Astrocyte (in vitro differentiated cells and primary cell): ENCODE measurements at places on chromosomes 11 and 22. TPM values are rescaled to one million over a fixed set of nuclear protein-coding genes. Genes with fewer than 3 reads are reported as not detected.

DNA sequence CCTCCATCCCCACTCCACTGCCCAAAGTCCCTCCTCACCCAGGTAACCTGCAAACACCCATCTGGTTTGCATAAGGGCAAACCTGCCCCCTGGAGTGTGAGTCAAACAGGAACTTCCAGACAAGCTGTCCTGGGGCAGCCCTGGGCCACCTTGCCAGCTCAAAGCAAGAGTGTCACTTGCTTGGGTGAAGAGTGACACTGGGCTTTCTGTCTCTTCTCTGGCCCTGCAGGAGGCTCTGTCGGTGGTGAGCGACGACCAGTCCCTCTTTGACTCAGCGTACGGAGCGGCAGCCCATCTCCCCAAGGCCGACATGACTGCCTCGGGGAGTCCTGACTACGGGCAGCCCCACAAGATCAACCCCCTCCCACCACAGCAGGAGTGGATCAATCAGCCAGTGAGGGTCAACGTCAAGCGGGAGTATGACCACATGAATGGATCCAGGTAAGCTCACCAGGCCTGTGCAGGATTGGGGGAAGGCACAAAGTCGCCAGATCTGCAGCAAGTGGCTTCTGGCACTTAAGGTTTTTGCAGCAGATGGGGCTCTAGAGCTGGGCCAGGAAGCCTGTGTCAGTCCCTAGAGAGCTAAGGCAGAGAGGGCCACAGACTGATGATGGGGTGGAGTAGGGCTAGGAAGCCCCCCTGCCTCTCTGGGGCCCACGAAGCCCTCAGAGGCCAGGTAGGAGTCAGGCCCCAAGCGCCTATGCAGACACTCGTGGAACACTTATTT is 64.2 kb downstream of the FLI1 start:
- no peak for DNase-seq
- peaks cover 16% of the 10 kb centered on the region for H3K4me1 ChIP-seq
- no peaks in the 10 kb centered on the region for H3K27me3 ChIP-seq
- no peak overlapping the region for H3K4me3 ChIP-seq
- peaks cover 4% of the 10 kb centered on the region for H3K36me3 ChIP-seq

DNA sequence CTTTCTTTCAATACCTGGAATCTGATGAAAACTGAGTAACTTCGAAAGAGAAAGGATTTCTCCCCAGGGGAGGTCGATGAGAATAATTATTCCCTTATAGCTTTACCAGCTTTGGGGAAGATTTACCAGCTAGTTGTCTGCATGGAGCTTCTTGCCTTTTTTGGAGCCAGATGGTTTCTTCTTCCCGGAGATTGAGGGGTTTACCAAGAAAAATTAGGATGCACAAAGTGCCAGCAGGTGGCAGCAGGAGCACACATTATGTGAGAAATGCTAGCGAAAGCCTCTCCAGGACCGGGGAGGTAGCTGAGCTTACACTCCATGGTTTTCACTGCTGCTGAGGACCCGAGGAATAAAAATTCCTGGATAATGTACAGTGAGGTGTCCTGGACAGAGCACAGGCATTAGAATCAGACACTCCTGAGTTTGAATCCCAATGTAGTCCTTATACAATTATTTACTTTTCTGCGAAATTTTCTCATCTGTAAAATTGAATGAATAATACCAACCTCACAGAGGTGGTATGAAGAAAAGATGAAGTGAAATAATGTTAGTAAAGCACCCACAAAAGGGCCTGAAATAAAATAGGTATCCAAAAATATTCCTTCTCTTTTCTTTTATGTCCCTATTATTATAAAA is 46.0 kb upstream of the PARVA start:
- H3K4me1 ChIP-seq = peaks cover 10% of the 10 kb centered on the region
- DNase-seq = peak; percentile 56
- H3K27me3 ChIP-seq = no peaks in the 10 kb centered on the region
- no peak overlapping the region for H3K4me3 ChIP-seq
- H3K27ac ChIP-seq = no peak overlapping the region
- peaks cover 13% of the 10 kb centered on the region for H3K36me3 ChIP-seq

- H3K27me3 ChIP-seq = no peaks in the 10 kb centered on the region
- no peaks in the 10 kb centered on the region for H3K36me3 ChIP-seq
- peaks cover 53% of the 10 kb centered on the region for H3K4me1 ChIP-seq
- peak overlapping the region; percentile 31 for H3K27ac ChIP-seq
Measured at GRCh38 chr11:119793335-119793984, 64.5 kb upstream of the NECTIN1 start.

GRCh38 chr11:90661233-90661632 is 438.4 kb upstream of the CHORDC1 start:
- no peaks in the 10 kb centered on the region for H3K27me3 ChIP-seq
- no peak overlapping the region for H3K4me3 ChIP-seq
- H3K36me3 ChIP-seq = no peaks in the 10 kb centered on the region
- no peak for DNase-seq
- no peaks in the 10 kb centered on the region for H3K4me1 ChIP-seq
- H3K27ac ChIP-seq = no peak overlapping the region

Gene CFAP300
- total RNA-seq = 0.64 and 0.65 TPM in 2 replicates
